Stimulated activated CD8-positive, alpha-beta memory T cell treated with anti-CD3 and anti-CD28 coated beads, Interleukin-4, amount 100 ng/mL, for 1 hour (primary cell): ENCODE measurements at places on chromosomes 7 and 10.

- DNase-seq = no peak
Observed at GRCh38 chr10:9926003-9926402, 1091.7 kb upstream of the CELF2 start.

GRCh38 chr10:79196470-79197461 is 128.0 kb downstream of the ZMIZ1 start:
- peak; percentile 60 for DNase-seq

DNA sequence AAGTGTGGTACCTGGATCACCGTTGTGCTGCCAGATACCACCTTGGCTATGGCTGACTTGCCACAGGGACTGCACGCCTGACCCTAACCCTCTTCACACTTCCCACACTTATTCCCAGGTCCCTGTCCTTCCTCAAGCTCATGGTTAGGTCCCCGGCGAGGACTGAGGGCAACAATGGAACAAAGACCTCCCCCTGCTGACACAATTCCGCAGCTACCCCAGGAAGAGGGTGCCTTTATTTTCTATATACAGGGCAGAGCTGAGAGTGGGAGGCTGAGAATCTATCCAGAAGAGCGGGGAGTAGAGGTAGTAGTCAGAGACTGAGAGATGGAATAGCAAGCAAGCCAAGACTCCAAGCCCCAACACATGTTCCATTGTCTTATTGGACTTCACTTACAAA is 118.1 kb upstream of the SEM1 start:
- DNase-seq = no peak

GRCh38 chr10:101961591-101962498 is 94.1 kb downstream of the ARMH3 start:
- DNase-seq = no peak

GRCh38 chr10:34721208-34721840 is 93.8 kb downstream of the PARD3 start:
- DNase-seq = no peak

DNA sequence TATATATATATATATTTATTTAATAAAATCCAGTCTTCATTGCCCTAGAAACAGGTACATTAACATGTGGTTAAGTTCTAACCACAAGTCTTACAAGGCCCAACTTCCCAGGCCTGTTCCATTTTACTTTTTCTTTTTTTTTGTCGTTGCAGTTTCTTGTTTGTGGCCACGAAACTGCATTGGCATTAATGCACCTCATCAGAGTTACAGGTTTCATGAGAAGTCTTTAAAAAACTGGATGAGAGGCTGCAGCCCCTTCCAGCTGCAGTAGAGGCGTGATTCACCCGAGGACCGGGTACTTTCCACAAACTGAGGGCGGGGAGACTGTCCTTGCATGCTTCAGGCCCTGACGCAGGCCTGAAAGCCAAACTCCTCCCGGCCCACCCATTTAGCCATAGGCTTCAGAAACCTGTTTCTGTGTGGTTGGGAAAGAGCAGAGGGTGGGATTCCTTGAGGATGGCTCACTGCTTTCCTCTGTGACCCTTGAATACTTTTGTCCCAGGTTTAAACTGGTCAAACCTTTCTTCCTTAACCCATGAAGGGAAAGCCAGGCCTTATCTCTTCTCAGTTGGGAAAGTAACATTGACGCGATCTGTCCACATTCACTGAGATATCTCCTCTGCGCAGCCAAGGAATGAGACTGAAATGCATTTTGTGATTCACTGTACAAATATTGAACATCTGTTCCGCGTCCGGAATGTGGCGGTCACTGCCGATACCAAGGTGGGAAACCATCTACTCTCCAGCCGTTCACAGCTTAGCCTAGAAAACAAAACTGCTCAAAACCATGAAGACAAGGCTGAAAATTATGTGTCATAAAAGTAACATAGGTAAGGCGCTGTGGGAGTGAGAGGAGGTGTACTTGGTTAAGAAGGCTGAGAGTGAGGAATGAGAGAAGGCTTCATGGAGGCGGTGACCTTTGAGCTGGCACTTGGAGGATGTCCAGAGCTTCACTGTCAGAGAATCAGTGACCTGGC is 311.7 kb downstream of the GATA3 start:
- peak; percentile 39 for DNase-seq

GRCh38 chr10:82190432-82191260 is 315.7 kb downstream of the NRG3 start:
- no peak for DNase-seq

- DNase-seq = no peak
Observed at GRCh38 chr7:15567652-15568051, 5.8 kb upstream of the AGMO start.

GRCh38 chr7:19026888-19027287 is 90.5 kb downstream of the TWIST1 start:
- no peak for DNase-seq

DNA sequence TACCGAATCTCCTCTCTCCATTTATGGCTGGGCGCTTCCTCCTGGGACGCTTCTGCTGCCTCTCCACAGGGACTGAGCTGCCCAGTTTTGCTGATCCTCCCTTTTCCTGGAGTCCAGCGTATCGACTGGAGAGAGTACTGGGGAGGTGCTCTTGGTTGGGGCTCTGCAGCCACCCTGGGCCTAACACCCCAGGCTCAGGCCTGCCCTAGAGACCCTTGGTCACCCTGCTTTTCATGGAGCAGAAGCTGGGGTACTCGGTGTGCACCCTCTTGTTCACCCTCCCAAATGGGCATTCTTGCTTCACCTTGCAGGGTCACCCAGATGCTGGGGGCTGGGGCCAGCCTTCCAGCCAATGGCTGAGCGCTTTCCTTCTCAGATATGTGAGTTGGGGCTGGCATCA is 88.8 kb upstream of the RET start:
- no peak for DNase-seq

- no peak for DNase-seq
Observed at GRCh38 chr10:74121368-74121767, 29.3 kb downstream of the AP3M1 start.

DNA sequence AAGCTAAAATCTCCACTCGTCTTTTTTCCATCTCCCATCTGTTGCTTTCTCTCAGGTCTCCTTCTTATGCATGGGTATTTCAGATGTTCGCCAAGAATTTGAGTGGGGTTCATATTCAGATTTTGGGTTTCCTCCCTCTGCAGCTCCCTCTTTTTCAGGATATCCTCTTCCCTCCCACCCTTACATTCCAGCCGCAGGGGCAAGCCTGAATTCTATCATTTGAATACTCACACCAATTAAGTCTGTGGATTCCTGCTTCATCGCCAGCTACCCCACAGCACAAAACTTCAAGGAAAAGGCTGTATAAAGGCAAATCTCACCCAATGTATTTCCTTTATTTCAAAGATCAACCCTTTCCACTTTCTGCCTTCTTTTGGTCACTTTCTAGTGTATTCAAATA is 41.6 kb upstream of the FOXI2 start:
- no peak for DNase-seq

DNA sequence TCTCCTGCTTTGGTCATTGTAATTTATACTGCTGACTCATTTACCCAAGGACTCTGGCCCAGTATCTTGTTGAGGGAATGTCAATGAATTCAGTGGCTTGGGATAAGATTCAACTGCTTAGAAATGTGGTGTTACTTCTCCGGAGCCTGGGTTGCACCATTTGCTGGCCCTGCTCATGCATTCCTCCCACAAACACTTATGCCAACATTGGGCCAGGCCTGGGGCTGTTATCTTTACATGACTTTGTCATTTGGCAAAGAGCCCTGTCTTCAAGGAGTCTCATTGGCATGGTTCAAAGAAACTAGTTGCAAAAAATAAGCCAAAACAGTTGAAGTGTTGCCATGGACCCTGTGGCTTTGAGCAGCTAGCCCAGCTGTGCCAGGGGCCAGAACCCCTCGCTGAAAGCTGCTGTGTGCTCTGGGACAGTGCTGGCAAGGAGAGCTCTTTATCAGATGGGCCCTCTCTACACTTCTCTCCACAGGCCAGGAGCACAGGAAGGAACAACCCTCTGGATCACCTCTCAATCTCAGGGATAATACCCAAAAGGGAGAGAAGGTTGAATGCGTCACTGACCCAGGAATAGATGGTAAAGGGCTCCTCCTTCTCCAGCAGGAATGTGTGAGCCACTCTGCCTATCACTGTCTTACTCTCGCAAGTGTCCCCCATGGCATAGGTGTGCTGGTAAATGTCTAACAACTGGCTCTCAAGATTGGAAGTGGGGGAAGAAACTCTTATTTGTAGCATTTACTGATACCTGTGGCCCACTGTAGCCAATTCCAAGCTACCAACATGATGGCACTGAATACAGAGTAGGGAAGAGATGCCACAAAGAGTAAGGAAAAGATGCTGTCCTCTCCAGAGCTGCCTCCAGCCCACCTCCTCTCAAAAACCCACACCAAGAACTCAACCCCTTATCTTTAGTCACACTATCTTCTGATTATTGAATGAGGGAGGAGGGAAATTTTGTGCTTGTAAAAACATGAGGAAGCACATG is 23.5 kb upstream of the PDE1C start:
- no peak for DNase-seq

- no peak for DNase-seq
Observed at GRCh38 chr7:116842371-116842770, 20.0 kb upstream of the CAPZA2 start.

GRCh38 chr7:24464861-24465260 is 108.4 kb upstream of the PALS2 start:
- DNase-seq = no peak

- no peak for DNase-seq
Observed at GRCh38 chr7:51067258-51067657, 249.4 kb downstream of the COBL start.

- no peak for DNase-seq
Observed at GRCh38 chr10:103854686-103855391, 537 bp downstream of the SH3PXD2A start.

DNA sequence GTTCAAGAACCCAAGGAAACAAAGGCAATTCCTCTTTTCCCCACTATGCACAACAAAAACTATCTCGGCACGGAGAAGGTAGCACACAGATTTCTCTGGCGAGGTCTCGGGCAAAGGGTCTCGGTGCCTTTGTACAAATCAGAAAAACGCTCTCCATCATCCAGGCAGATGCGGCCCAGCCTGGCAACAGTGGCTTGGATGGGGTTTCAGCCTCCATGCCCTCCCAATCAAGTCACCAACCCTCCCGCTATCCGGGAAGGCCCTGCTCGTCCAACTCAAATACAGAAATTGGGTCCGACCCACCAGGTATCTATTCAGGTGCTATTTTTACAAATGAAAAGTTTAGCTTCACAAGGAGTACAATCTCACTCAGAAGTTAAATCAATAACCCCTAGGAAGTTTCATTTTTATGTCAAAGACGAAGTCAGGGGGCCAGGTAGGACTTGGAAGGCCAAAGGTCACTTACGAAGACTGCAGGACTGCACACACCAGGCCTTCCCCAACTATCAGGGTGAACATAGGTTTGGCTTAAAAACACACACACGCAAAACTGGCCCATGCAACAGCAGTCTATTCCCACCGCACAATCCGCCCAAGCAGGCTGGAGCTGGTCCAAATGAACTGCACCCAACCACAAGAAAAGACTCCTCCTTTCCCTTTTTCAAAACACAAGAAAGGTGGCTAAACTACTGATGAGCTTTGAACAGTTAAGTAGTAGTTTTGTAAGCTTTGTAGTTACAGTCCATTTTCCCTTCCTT is 43.0 kb downstream of the GNA12 start:
- no peak for DNase-seq

DNA sequence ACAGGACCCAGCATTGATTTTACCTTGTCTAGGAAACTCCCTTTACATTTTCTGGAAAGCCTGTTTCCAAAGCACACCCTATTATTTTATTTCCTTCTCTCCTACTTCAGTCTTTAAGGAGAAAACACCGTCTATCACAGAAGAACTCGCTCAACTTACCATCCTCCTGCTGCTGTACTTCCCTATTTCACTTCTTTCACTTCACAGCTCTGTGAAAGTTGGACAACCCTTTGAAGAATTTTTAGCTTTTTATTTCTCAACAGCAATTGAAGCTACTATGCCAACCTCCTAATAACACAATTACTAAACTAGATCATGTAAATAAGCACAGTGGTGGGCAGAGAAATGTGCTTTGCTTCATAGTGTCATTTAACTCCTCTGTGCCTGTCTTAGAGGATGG is 166.5 kb downstream of the TFEC start:
- DNase-seq = no peak

DNA sequence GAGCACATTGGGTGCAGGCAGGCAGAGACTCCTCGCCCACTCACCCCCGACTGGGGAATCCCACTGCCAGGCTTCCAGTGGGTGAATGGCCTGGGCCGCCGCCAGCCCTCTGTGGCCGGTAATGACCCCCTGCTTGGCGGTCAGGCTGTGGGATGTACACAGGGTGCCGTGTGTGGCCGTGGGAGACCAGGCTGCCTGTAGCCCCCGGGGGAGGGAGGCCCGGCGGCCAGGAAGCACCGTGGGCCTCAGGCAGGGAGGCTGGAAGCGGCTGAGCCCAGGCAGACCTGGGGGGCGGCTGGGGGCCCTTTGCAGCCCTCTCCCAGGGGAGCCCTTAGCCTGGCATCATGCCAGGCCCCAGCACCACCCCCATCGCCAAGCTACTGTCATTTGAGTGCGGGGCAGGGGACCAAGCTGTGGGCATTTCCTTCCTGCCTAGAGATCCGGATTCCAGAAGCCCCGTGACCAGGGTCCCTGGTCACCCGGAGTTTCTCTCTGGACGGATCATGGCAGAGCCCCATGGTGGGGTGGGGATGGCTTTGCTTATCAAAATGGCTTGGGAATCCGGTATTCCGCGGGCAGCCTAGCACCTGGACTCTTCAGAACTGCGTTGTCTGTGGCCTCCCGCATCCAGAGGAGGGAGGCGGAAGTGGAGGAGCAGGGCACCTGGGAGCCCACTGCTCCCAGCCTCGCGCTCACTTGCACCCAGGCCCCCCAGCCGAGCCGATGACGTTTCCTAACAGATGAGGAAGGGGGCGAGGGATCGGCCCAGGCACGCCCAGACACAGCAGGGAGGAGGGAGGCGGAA is 1.1 kb downstream of the TTYH3 start:
- no peak for DNase-seq

- no peak for DNase-seq
Observed at GRCh38 chr7:129572205-129572604, 39.3 kb upstream of the NRF1 start.

DNA sequence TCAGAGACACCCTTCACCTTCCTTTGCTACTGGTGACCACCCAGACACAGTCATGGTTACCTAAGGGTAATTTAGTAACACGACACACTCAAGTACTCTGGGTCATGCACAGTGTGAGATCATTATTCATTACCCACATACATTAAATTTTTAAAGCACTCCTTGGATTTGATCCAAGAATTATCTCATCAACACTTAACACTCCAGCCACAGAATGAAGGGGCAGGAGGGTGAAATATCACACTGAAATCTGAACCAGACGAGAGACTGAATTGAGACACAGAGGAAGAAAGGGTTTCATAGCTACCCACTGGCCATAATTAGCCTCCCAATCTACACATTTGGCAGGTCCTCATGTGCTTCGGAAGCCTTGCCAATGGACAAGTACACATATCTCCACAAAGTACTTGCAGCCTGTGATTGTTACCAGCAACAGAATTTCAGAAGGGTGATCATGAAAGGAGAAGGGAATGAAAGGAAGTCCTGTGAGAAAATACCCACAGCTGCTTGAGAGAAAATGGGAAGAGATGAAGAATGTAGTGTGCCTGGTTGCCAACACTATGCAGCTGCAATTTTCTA is 189.3 kb downstream of the POLR1F start:
- DNase-seq = no peak

GRCh38 chr10:128898133-128898915 is 568.7 kb upstream of the MGMT start:
- DNase-seq = no peak

- DNase-seq = no peak
Observed at GRCh38 chr10:8146650-8147049, 92.2 kb downstream of the GATA3 start.
